A549 treated with DMSO at 1 μM for 4 hours (cell line): ENCODE measurements at places on chromosomes 4 and X. TPM values are rescaled to one million over a fixed set of nuclear protein-coding genes. Genes with fewer than 3 reads are reported as not detected.

Gene VEGFD
- 0.42 to 0.88 TPM (median 0.53 TPM) in 5 replicates for total RNA-seq

Gene CHRDL1
- total RNA-seq, result 0.03 TPM in 1 of 5 replicates, not detected in the others

Gene TMEM31
- total RNA-seq, result 0.14 to 0.16 TPM in 2 of 5 replicates, not detected in the others

Gene C1GALT1C1
- total RNA-seq, result 29.0 to 34.9 TPM (median 34.3 TPM) in 5 replicates

Gene FATE1
- total RNA-seq, result not detected in 5 replicates

Gene MSX1
- 7.5 to 12.4 TPM (median 11.0 TPM) in 5 replicates for total RNA-seq

Gene RNF212
- total RNA-seq, result 1.9 to 2.8 TPM (median 2.7 TPM) in 5 replicates

Gene XKRX
- total RNA-seq, result 0.17 to 0.29 TPM (median 0.25 TPM) in 5 replicates

Gene CXCL3
- 6.1 to 8.4 TPM (median 6.9 TPM) in 5 replicates for total RNA-seq

Gene TCEANC
- 0.56 to 1.0 TPM (median 0.70 TPM) in 5 replicates for total RNA-seq
